Stimulated activated CD4-positive, alpha-beta T cell treated with anti-CD3 and anti-CD28 coated beads, Interleukin-4, amount 100 ng/mL, for 4 hours (primary cell): ENCODE measurements at places on chromosomes 11 and 22.

DNA sequence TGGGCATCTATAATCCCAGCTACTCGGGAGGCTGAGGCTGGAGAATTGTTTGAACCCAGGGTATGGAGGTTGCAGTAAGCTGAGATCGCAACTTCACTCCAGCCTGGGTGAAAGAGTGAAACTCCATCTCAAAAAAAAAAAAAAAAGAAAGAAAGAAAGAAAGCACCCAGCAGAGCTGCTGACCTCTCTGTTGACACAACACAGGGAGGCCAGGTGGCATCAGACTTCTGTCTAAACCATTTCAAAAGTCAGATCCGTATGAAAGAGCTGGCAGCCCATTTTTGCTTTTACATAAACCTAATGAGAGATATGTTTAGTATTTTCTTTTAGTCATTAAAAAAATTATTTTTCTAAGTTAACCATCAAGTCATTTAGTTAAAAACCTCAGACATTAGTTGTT, 64.4 kb upstream of the RRM1 start:
- no peak for DNase-seq

GRCh38 chr11:109209572-109209971, 212.4 kb upstream of the C11orf87 start:
- DNase-seq: no peak

DNA sequence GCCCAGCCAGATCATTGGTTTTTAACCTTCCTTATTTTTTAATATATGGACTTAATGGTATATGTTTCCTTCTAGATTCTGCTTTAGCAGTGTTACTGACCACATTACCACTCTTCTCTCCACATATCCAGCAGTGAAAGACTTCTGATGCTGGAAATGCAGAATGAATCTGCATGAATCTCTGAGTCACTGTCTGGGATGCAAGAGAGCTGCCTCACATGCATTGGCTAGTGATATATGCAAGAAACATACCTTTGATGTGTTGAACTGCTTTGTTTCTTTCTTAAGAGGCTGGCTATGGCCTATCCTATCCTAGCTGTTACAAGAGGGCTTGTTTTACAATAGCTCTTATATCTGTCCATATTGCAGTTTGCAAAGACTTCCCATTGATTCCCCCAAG, 16.6 kb upstream of the AMPD3 start:
- DNase-seq: no peak

DNA sequence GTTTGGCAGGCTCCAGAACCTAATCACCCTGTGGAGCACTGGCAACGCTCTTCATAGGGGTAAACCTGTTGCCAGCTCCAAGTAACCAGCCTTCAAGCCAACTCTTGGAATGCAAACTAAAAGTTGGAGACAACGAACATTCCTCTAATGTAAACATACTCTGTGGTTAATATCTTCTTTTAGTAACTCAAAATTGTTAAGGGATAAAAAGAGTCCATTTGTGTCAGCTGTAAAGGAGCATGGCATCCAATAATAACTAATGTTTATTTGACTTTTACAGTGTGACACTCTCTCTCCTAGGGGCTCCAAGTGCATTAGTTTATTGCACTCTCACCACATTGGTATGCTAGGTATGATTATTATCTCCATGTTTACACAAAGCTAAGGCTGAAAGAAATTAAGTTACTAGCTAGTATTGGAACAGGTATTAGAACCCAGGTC, 31.0 kb upstream of the AMOTL1 start:
- DNase-seq: no peak

- no peak for DNase-seq
Observed at GRCh38 chr22:44427611-44428470, 70.2 kb downstream of the RTL6 start.

DNA sequence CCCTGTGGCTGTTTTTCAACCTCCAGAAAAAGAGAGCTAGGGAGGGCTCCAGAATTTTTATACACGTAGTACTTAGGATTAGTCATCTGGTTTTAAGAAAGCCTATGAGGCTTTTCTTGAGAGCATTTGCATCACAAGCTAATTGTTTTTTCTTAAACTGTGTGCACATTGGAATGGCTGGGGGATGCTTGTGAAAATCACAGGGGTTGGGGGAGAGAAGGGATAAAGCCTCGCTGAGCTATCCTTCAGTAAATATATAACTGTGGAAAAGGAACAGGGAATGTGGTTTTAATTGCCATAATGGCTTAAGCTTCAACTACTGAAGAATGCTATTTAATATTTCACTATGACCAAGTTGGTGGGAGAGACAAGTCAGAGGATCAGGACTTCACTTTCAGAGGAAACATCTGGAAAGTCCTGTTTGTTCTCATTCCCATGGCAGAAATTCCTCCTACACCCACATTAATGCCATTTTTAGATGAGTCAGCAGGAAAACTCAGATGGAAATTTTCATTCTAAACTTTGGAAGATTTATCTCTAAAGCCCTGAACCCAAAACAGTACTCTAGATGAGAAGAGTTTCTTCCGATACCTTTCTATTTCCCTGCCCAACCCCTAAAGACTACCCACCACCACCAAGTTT, 591.3 kb downstream of the LRRC4C start:
- no peak for DNase-seq

GRCh38 chr11:118290923-118291322, 13.6 kb upstream of the CD3E start:
- peak; percentile 40 for DNase-seq
